ENCODE measurements at places on chromosomes 11 and 22.

DNA sequence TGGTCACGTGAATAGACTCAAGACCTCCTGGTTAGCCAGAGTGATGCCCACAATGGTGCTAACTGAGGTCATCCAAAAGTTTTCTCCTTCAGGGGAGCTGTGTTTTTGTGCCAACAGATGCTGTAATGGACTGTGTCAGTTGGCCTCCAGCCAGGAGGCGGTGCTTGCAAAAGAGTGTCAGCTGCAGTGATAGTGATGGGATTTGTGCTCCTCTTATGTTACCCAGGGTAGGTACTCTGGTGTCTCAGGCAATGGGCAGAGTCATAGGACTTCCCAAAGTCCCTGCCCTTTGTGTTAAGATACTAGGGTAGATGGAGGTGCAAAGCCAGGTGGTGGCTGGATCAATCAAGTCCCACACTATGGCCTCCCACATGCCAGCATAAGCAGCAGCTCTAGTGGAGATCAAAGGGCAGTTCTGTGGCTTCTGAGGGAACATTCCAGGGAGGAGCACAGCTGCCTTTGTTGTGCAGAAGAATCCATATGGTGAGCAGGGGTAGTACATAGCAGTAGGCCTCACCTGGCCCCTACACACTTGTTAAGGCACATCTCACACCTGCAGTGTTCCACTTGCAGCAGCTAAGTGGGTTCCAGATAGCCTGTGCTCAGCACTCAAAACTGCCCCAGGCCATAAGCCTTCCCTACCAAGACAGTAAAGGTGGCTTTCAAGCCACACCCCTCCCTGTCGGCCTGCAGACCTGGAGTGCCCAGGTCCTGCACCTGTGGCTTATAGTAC is 9.4 kb upstream of the FANCF start:
- DNase-seq = no peak

DNA sequence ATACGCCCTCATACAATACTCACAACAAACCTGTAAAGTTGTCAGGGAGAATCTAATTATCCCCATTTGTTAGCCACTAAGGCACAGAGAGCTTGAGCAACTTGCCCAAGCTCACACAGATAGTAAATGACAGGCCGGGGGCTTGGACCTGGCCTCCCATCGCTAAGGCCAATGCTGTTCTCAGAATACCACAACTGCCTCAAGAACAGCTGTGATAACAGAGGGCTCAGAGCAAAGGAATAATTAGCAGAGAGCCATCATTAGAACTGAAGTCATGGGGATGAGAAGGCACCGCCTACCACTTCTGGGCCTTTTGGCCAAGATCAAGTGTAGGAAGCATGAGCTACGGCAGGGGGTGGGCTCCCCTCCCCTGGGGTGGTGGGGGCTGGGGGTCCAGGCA is 98.6 kb downstream of the FEZ1 start:
- no peak for DNase-seq

- DNase-seq = no peak
These were observed 19.1 kb downstream of the INCENP start for GRCh38 chr11:62142921-62143320.

- no peak for DNase-seq
These were observed 2.3 kb downstream of the PTPRCAP start for GRCh38 chr11:67435031-67435726.
